ENCODE measurements at places on chromosomes 2 and 18.

- no peak for DNase-seq
Observed at GRCh38 chr18:27430595-27430994, 245.5 kb upstream of the CHST9 start.

GRCh38 chr2:11011359-11011758 is 99.6 kb downstream of the KCNF1 start:
- DNase-seq = no peak

- DNase-seq = no peak
Observed at GRCh38 chr2:133314795-133315194, 253.5 kb downstream of the NCKAP5 start.

- no peak for DNase-seq
Observed at GRCh38 chr2:132881546-132881945, 211.5 kb upstream of the LYPD1 start.

DNA sequence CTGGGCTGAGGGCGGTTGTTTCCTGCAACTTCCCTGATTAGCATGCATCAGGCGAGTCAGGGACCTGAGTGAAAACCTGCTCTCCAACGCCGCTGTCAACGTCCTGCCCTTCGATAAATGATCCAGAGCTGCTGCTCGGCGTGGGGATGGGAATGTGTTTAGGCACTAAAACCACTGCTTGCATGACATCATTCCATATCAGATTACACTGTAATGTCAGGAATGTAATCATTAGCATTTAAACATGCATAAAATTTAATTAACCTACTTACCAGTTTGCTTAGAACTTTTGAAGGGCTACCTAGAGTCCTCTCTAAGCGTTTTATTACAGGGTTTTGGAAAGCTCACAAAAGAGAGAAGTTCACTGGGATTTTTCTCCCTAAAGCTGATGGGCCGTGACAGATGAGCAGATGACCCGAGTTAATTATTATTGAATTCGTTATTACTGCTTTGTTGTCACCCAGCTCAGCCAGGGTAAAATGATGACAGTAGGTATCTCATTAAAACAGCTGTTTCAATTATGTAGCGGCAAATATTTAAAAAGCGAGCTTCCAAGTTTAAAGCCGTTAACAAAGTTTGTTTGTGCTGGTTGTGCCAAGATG is 685.6 kb upstream of the SALL3 start:
- no peak for DNase-seq

DNA sequence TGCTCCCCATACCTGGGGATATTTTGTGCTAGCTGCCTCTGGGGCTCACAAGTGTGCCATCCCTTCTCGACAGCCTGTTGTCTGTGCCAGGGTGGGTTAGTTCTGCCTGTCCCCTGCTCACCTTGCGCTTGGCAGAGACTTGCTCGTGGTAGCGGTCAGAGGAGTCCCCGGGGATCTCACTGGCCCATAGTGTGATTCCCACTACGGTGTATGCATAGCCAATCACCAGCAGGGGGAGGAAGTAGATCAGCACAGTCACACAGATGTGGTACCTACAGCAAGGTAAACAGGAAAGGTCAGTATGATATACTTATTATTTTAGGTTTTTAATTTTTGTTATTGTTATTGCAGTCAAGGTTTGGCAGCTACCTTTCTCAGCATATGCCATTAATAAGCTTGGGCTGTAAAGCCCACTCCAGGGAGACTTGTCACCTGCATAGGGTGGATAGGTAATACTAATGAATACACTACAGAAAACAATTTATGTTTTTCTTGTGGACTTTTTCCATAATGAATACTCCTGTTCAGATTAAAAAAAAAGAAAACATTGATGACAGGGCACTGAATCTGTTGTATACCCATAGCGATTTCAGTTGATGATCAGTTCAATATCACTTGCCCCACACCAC is 95.2 kb downstream of the POLE4 start:
- DNase-seq = no peak

Measured in stimulated activated CD4-positive, alpha-beta T cell treated with anti-CD3 and anti-CD28 coated beads, Interleukin-15, amount 100 ng/mL, for 48 hours (primary cell).